ENCODE measurements at places on chromosomes 1 and 21. TPM values are rescaled to one million over a fixed set of nuclear protein-coding genes. Genes with fewer than 3 reads are reported as not detected.
A peak's percentile ranks its signal among the peaks of the same experiment; 100 is the strongest.

- H3K27me3 ChIP-seq: no peaks in the 10 kb centered on the region
- no peak overlapping the region for H3K27ac ChIP-seq
- no peak overlapping the region for H3K4me3 ChIP-seq
- DNase-seq: no peak
- H3K4me1 ChIP-seq: peaks cover 10% of the 10 kb centered on the region
- no peaks in the 10 kb centered on the region for H3K36me3 ChIP-seq
These were observed 329.3 kb downstream of the BARHL2 start for GRCh38 chr1:90387805-90388204.

DNA sequence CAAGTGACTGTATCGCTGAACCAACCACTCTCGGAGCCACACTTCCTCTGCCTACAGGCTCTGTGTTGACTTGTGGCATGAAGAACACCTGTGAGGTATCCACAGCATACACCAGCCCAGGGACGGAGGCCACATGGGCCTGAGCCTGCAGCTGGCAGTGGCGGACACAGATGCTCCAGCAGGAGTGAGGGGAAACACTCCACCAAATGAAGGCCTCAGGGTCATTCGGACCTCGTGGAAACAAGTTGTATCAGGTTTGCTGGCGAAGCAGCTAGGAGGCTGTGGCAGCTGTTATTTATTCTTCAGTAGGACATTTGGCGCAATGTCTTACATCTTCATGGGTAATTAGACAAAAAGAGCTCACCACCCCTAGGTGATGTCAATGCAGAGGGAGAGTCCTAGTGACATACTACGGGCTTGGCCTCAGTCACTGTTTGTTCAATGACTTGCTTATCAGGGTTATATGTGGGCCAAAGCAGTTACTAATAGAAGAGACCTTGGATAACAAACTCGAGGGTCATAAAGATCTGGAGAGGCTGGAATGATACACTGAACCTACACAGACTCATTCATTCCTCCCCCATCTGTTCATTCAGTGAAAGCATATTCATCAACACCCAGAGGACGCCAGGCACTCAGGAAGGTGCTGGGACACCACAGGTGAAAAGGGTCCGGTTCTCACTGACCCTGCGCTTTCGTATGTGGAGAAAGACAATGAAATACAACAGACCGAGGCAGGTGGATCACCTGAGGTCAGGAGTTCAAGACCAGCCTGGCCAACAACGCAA lies 11.6 kb upstream of the ETS2 start:
- H3K4me1 ChIP-seq: no peaks in the 10 kb centered on the region
- DNase-seq: no peak
- no peaks in the 10 kb centered on the region for H3K27me3 ChIP-seq
- H3K27ac ChIP-seq: no peak overlapping the region
- H3K36me3 ChIP-seq: no peaks in the 10 kb centered on the region
- H3K4me3 ChIP-seq: no peak overlapping the region

GRCh38 chr1:88740784-88741183 lies 56.7 kb downstream of the PKN2 start:
- H3K27ac ChIP-seq: no peak overlapping the region
- H3K27me3 ChIP-seq: no peaks in the 10 kb centered on the region
- no peaks in the 10 kb centered on the region for H3K36me3 ChIP-seq
- no peak overlapping the region for H3K4me3 ChIP-seq
- H3K4me1 ChIP-seq: peaks cover 3% of the 10 kb centered on the region
- no peak for DNase-seq

DNA sequence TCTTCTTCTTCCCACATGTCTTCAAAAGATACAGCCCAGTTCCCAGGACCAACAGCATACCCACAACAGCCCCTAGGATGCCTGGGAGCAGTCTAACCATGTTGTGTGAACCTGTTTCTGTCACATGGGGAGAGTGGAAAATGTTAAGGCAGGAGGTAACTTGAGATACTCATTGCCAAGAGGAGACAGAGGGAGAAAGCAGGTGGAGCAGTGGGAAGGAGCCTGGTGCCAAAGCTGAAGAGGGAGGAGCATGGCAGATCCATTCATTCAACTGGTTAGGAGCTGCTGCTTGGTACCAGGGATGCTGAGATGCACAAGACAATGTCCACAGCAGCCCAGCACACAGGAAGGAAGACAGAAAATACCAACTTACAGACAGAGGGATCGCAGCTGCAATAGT lies 149.8 kb upstream of the ETV3 start:
- no peaks in the 10 kb centered on the region for H3K27me3 ChIP-seq
- no peaks in the 10 kb centered on the region for H3K36me3 ChIP-seq
- H3K4me3 ChIP-seq: no peak overlapping the region
- no peak for DNase-seq

DNA sequence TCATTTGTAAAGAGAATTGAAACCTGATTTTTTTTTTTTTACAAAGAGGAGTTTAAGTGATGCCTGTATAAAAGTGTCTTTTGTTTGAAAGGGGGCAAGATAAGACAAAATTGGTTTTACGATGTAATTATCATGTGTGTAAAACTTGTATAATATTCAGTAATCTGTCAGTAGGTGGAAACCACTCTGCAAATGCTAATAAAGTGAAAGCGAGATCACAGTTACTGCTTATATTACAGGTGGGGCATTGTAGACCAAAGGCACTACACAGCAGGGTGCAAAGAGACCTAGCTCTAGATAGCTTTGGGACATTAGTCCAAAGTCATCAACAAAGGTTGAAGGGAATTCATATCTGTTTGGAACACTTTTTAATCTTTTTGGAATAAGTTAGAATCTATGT lies 174.2 kb downstream of the LHX8 start:
- no peak for DNase-seq
- H3K4me3 ChIP-seq: no peak overlapping the region
- H3K36me3 ChIP-seq: no peaks in the 10 kb centered on the region
- no peak overlapping the region for H3K27ac ChIP-seq

DNA sequence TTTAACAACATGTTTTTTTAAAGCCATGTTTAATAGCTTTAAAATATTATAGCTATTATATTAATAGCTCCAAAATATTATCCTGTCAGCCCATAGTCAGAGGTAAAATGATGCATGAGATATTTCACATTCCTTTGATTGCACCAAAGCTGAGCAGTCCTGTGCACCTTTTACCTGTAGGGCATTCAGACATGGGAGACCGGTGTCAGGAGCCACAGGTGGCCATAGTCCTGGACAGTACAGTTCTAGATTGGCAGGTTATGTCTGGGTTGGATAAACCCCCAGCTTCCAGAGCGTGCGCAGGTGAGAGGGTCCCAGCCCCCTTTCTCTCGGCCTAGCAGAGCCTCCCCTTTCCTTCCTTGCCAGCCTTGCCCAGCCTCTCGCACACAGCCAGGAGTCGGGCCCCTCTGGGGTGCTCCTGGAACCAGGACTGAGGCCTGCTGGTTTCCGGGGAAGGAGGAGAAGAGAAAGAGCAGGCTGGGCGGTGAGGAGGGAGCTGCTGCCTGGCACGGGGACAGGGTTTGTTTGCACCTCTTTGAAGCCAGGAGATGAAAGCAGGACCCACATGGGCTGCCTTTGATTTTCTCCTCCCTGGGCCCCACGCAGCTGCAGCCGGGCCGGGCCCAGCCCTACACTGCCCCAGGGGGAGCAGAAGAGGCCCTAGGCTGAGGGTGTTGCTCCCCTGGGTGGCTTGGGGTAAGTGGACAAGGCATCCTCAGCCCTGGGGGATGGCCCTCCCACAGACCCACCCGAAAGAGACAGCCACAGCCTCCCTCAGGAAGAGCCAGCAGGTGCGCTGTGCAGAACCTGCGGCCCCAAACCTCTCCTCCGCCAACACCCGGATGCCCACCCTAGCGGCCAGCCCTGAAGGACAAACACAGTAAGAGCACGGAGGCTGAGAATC lies 75.2 kb upstream of the TARDBP start:
- H3K4me3 ChIP-seq: no peak overlapping the region
- H3K27ac ChIP-seq: no peak overlapping the region
- no peaks in the 10 kb centered on the region for H3K36me3 ChIP-seq
- DNase-seq: no peak
- no peaks in the 10 kb centered on the region for H3K27me3 ChIP-seq
- no peaks in the 10 kb centered on the region for H3K4me1 ChIP-seq

- no peak overlapping the region for H3K4me3 ChIP-seq
- DNase-seq: no peak
- H3K27ac ChIP-seq: no peak overlapping the region
These were observed 51.5 kb upstream of the VAV3 start for GRCh38 chr1:108016451-108016920.

DNA sequence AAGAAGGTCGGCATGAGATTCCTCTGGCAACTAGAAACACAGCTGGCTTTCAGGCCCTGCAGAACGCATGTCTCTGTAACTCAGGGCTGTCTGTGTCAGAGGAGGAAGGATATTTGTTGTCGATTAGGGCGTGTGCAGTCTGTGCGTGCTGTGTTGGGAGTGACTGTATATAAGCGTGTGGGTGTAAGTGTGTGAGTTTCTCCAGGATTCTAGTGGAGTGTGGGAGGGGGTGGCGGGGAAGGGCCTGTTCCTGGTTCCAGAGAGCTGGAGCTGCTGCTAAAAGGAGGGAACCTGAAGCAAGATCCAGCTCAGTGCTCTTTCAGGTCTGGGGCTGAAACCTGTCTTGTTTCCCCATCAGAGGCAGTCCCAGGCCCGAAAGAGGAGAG lies 74.3 kb downstream of the SLC16A1 start:
- H3K27me3 ChIP-seq: no peaks in the 10 kb centered on the region
- no peaks in the 10 kb centered on the region for H3K4me1 ChIP-seq
- H3K36me3 ChIP-seq: no peaks in the 10 kb centered on the region
- no peak for DNase-seq
- no peak overlapping the region for H3K27ac ChIP-seq

GRCh38 chr1:54989473-54989872 lies 9.0 kb downstream of the TMEM61 start:
- H3K36me3 ChIP-seq: no peaks in the 10 kb centered on the region
- DNase-seq: no peak
- H3K4me1 ChIP-seq: no peaks in the 10 kb centered on the region
- no peak overlapping the region for H3K27ac ChIP-seq

- no peak overlapping the region for H3K4me3 ChIP-seq
- H3K27me3 ChIP-seq: no peaks in the 10 kb centered on the region
- no peak overlapping the region for H3K27ac ChIP-seq
- H3K36me3 ChIP-seq: no peaks in the 10 kb centered on the region
- DNase-seq: no peak
These were observed 28.2 kb downstream of the STPG1 start for GRCh38 chr1:24385160-24385940.

DNA sequence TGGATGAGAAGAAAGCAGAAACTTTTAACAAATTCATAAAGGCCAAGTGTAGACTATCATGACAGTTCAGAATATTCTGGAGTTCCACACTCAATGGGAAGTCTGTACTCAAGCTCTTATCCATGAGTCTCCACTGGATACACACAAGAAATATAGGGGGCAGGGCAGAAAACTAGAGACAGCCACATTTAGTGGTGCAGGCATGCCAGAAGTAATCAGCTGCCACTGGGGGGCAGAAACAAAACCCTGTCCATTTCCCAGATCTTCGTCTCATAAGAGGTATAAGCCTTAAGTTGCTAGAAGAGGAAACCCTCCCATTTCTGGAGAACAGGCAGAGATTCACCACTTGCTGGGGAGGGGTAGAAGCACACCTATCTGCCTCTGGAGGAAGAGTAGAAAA lies 166.8 kb upstream of the GALNT2 start:
- no peak for DNase-seq
- H3K27me3 ChIP-seq: no peaks in the 10 kb centered on the region
- no peak overlapping the region for H3K4me3 ChIP-seq
- H3K27ac ChIP-seq: no peak overlapping the region

DNA sequence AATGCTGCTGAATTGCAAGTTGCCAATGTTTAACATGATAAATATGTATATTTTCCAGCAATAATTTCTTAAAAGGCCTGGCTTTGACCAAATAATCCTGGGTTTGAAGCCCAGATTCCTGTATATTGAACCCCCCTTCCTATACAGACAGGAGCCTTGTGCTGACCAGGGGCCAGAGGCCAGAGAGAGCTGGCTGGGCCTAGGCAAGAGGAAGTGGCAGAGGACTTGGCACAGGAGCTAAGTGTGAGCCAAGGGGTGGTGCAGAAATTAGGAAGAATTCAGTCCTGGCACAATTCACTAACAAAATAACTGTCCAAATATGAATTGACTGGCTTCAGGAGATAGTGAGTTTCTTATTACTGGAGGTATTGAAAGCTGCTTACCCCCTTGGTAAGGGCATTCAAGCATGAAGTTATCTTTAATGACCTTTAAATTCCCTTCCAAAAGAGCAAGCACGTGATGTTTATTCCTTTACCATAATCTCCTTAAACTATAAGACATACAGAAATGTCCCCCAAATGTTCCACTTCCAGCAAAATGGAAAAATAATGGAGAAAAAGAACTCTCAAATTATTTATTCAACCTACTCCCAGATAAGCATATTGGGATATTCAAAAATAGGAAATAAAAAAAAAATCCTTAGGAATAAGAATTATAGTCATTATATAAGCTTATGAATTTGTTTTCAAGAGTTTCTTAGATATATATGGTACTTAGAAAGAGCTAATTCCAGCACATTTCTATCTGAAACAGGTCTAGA lies 26.6 kb downstream of the NIBAN1 start:
- H3K27me3 ChIP-seq: no peaks in the 10 kb centered on the region
- H3K27ac ChIP-seq: no peak overlapping the region
- DNase-seq: no peak
- no peaks in the 10 kb centered on the region for H3K36me3 ChIP-seq

DNA sequence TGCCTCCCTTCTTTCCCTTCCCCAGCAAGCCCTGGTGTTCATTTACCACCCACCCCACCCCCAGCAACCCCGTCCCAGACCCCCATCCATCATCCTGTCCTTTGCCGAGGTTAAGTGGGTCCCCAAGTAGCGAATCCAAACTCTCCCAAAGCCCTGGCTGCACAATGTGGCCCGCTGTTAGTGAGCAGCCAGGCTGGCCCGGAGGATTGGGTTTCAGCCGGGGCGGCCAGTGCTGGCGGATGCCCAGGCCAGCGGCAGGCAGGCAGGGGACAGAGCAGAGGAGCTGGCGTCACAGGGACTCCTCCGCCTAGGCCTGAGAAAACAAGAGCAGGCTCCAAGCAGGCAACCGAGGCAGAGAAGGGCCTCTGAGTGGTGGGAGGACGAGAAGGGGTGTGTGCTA lies 61.4 kb downstream of the EPHB2 start:
- H3K4me3 ChIP-seq: no peak overlapping the region
- H3K4me1 ChIP-seq: peaks cover 10% of the 10 kb centered on the region
- no peaks in the 10 kb centered on the region for H3K36me3 ChIP-seq

DNA sequence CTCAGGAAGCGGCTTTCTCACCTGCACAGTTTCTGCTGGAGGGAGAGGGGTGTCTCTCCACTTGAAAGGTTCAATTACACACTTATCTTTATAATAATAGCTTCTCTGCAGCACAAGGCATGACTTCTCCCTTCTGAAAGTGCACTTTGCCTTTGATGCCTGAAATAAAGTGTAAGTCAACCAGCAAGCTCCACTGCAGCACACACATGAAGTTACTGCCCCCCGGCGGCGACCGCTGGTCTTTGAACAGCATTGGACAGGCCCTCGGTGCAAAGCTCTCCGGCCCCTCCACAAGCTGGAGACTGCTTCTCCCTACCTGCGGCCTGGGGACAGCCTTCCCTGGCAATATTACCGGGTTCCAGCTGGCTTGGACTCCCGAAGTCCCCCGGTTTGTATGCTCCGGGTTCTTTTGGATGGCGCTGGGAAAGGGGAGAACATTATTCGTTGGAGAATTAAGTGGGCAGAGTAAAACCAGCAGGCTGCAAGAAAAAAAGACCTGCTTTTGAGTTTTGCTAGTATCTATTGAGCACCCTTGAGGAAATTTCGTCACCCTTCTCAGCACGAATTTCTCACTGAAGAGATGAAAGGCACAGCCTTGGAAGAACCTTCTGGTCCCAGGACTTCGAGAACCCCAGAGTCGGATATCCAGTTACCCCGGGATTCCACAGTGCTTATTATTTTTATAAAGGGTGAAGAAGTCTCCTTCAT lies 11.8 kb downstream of the RCAN1 start:
- DNase-seq: peak; percentile 61
- H3K36me3 ChIP-seq: no peaks in the 10 kb centered on the region
- no peak overlapping the region for H3K27ac ChIP-seq
- no peaks in the 10 kb centered on the region for H3K27me3 ChIP-seq
- no peak overlapping the region for H3K4me3 ChIP-seq
- H3K4me1 ChIP-seq: peaks cover 3% of the 10 kb centered on the region

Gene SPEN
- total RNA-seq: 41.5 TPM

Gene KRTAP13-2
- total RNA-seq: not detected

All from gastrocnemius medialis (tissue), 4 donors.